Diencephalon (tissue), 1 donor: ENCODE measurements at places on chromosomes 4 and X. TPM values are rescaled to one million over a fixed set of nuclear protein-coding genes. Genes with fewer than 3 reads are reported as not detected.

Gene APLN
- total RNA-seq, result 4.4 TPM

Gene HCCS
- 17.1 TPM for total RNA-seq

Gene DCTD
- total RNA-seq, result 39.9 TPM

Gene FUNDC2
- total RNA-seq, result 29.8 TPM

Gene SSX4
- total RNA-seq, result not detected

Gene PCSK1N
- 157 TPM for total RNA-seq

Gene CT47B1
- total RNA-seq, result not detected

Gene PABPC5
- total RNA-seq, result 16.6 TPM

Gene SPARCL1
- 127 TPM for total RNA-seq

Gene SMIM10L2A
- total RNA-seq, result 22.1 TPM

Gene ANTXR2
- total RNA-seq, result 12.7 TPM

Gene NPY1R
- 19.8 TPM for total RNA-seq

Gene DCAF4L1
- total RNA-seq, result 0.23 TPM

Gene GJB1
- total RNA-seq, result not detected

Gene KCNE5
- total RNA-seq, result 7.8 TPM

Gene YIPF7
- 3.5 TPM for total RNA-seq

Gene FAAH2
- 6.2 TPM for total RNA-seq

Gene TCEAL5
- 13.6 TPM for total RNA-seq

Gene NR3C2
- total RNA-seq, result 9.0 TPM

Gene TRIML2
- total RNA-seq, result not detected

Gene ITGB1BP2
- total RNA-seq, result 2.5 TPM

Gene ETDB
- total RNA-seq, result not detected

Gene SPANXA1
- total RNA-seq, result not detected

Gene GYPE
- 0.23 TPM for total RNA-seq

Gene RELL1
- 44.8 TPM for total RNA-seq

Gene MAD2L1
- total RNA-seq, result 9.7 TPM

Gene FRMD7
- 0.46 TPM for total RNA-seq

Gene PRKG2
- total RNA-seq, result 7.6 TPM

Gene STS
- total RNA-seq, result 11.5 TPM

Gene KANTR
- total RNA-seq, result 34.4 TPM

Gene DDX53
- total RNA-seq, result not detected

Gene HPGD
- total RNA-seq, result 8.5 TPM

Gene CWH43
- 0.23 TPM for total RNA-seq

Gene VCX3A
- not detected for total RNA-seq

Gene GPRIN3
- 42.9 TPM for total RNA-seq
